ENCODE measurements at places on chromosomes 7 and 10.

- peak; percentile 56 for DNase-seq
Measured at GRCh38 chr10:117007080-117007479, 2.1 kb upstream of the SHTN1 start.

- no peak for DNase-seq
Measured at GRCh38 chr10:24622781-24623301, 100.8 kb downstream of the ARHGAP21 start.

DNA sequence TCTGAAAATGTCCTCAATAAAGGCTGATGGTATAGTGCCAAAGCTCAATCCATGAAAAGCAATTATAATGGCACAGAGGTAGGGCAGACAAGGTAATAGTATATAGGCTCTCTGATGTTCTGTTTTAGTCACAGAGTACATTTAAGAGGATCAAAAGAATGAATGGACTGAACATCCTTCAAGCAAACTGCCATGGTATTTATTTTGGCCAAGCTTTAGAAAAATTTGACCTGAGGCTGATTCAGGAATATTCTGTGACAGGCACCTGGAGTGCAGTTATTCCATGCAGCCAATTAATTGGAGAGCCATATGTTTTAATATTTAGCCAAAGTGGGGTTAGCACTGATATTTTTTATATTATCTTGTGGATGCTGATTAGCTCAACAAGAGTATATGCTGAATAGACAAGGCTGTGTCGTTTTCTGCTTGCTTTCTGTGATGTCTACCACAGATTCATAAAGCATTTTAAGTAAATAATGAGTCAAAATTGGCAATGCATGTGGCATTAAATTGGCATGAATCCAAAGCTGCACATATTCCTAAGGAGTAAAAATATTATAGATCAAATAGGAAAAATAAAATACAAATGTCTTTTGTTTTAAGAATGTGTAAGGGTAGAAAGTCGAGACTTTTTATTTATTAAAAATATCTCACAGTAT is 177.4 kb downstream of the PCLO start:
- DNase-seq: peak; percentile 91

DNA sequence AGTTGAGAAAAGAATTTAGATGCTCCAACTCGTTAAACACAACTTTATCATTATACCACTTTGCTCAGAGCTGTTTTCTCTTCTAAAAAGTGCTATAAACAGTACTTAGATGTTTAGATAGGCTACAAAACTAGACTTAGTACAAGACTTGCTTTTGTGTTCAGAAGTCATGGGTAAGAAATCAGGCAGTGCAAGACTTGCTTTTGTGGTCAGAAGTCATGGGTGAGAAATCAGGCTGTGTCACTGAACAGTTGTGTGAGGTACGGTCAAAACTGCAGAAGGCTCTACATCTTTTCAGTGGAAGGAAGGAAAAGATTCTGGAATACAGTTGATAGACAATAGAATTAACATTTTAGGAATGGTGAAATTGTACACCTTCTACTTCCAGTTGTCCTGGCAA is 239.7 kb downstream of the DNAJB9 start:
- DNase-seq: no peak

- DNase-seq: no peak
Measured at GRCh38 chr10:23197416-23197861, 5.3 kb downstream of the PTF1A start.

- DNase-seq: no peak
Measured at GRCh38 chr10:70799124-70799523, 13.9 kb upstream of the TBATA start.

- DNase-seq: peak; percentile 88
Measured at GRCh38 chr7:96188174-96188581, 133.7 kb downstream of the SLC25A13 start.

DNA sequence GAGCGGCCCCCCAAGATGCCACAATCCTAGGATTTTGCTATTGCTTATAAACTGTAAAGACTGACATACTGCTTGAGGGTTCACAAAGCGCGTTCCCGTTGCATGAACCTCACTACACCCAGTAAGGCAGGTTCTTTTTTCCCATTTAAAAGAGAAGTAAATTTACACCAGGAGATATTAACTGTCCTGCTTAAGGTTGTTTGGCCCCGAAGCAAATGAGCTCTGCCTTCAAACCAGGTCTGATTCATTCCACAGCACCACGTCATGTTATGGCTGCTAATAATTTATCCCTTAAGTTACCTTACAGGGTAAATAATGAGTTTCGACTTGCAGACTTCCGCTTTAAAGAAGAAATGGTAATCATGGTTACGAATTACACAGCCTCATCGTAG is 559 bp upstream of the FKBP14 start:
- peak; percentile 64 for DNase-seq

GRCh38 chr7:151586531-151587260 is 67.0 kb upstream of the RHEB start:
- DNase-seq: no peak

GRCh38 chr10:76309741-76310587 is 878.5 kb downstream of the LRMDA start:
- DNase-seq: no peak

DNA sequence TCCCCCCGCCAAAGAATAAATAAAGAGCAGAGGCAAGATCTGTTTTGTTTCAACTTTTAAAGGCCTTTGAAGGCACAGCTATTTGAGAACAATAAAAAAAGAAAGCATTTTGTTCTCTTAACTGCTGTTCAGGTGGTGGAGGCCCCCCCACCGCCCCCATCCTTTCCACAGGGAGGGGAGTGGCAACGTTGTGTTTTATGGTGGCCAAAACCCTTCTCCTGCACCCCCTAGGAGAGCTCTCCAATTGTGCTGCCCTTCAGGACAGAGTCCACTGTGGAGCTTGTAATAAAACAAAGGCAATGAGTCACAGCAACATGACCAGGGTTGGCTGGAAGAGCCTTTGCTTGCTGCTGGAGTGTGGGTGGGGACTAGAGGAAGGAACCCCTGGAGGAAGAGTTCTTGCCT is 987.9 kb downstream of the KCNMA1 start:
- peak; percentile 25 for DNase-seq

DNA sequence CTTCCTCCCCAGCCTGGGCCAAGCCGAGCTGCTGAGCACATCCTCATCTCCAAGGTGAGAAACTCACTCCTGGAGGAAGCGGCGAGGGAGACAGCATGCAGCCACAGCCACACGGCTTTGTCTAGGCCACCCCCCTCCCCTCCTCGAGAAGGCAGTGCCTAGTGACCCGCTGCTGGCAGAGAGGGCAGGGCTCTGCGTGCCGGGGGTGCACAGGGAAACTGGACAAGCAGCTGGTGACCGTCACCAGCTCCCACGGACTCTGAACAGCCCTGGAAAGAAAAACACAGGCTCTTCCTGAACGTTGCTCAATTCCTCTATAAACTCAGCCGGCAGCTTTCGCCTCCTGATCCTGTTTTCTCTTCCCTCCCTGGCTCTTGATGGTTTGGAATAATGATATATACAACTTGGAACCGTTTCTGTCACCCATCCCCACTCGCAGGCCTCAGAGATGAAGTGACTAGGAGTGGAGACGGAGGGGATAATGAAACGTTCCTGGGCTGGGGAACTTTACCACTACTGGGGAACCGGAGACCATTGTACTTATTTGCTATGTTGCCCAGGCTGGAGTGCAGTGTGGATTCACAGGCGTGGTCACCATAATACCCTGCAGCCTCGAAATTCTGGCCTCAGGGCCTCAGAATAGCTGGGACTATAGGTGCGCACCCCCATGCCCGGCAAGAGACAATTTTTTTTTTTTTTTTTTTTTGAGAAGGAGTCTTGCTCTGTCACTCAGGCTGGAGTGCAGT is 19.3 kb downstream of the PAPOLB start:
- no peak for DNase-seq

DNA sequence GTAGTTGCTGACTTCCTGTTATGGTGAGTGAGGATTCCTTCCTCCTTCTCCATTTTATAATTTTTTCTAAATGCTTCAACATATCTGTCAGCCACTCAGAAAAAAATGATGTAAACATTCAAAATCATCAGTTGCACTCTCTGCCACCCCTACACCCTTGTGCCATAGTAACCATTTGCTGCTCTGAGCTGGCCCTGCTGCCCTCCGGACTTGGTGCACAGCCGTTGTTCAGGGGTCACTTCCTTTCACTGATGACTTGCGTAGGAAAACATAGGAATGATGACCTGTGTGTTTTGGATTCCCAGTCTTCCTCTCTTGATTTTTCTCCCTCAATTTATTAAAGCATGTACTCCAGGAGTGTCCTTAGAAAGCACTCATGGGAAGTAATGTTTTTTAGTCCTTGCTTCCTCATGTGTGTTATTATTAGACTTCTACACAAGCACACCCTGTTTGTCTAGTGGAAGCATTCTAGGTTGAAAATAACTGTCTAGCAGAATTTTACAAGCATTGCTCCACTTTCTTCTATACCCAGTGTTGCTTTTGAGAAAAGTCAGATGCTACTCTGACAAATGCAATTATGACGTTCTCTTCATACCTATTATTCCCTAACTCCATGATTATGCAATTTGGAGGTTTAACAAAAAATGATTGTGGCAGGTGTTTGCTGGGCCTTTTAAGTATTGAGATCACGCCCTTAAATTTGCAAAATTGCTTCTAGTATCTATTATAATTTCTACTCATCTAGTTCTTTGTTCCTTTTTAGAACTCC is 62.6 kb upstream of the MTPN start:
- peak; percentile 47 for DNase-seq

- no peak for DNase-seq
Measured at GRCh38 chr10:42836096-42836495, 53.5 kb downstream of the BMS1 start.

DNA sequence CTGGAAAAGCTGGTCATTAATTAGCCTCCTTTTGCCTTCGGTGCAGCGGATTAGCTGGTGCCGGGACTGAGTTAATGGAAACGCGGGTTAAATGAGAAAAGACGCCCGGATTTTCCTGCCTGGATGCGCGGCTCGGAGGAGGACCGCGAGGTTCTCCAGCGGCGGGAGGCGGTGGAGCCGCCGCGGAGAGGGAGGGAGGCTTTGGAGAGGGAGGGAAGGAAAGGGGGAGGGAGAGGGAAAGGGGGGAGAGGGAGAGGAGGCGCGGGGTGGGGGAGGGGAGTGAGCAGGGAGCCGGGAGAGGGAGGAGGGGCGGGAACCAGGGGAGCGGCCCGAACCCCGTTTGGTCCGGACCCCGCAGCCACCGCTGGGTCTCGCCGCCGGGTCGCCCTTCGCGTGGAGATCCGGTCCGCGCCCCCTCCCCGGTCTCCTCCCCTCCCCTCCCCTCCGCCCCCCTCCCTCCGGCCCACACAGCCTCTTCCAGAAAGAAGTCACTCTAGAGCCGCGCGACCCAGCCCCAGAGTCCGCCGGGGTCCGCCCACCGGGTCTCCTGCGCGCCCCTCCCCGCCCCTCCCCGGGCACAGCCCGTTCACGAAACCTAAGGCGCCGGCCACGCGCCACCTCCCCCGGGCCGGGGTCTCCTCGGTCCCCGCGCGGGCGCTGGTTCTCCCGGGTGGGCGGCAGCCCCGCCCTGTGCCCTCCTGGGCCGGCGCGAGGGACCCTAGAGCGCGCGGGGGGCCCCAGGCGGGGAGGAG is 347.5 kb downstream of the DNAJB6 start:
- DNase-seq: no peak

DNA sequence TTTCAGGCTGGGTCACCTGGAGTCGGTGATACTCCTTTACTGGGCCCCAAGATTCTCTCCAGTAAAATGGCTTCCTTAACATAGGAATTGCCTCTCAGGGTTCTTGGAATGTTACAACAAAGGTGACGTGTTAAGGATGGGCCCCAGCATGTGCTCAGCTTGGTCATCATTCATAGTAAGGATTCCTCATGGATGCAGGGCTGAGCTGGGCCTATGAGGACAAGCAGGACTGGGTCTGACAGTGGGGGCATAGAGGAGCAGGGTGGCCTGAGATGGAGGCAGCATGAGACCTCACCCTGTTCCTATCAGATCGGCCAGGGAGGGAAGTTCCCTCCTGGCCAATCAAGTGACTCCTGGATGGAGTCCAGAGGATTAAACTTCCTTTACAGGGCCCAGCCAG is 12.8 kb upstream of the MBL2 start:
- DNase-seq: no peak

GRCh38 chr10:83432261-83433045 is 706.9 kb upstream of the GHITM start:
- no peak for DNase-seq

- DNase-seq: no peak
Measured at GRCh38 chr7:101436221-101436735, 73.6 kb downstream of the COL26A1 start.

- no peak for DNase-seq
Measured at GRCh38 chr10:108413954-108414353, 1249.4 kb upstream of the SORCS1 start.

GRCh38 chr10:9781666-9782065 is 1236.0 kb upstream of the CELF2 start:
- DNase-seq: no peak

DNA sequence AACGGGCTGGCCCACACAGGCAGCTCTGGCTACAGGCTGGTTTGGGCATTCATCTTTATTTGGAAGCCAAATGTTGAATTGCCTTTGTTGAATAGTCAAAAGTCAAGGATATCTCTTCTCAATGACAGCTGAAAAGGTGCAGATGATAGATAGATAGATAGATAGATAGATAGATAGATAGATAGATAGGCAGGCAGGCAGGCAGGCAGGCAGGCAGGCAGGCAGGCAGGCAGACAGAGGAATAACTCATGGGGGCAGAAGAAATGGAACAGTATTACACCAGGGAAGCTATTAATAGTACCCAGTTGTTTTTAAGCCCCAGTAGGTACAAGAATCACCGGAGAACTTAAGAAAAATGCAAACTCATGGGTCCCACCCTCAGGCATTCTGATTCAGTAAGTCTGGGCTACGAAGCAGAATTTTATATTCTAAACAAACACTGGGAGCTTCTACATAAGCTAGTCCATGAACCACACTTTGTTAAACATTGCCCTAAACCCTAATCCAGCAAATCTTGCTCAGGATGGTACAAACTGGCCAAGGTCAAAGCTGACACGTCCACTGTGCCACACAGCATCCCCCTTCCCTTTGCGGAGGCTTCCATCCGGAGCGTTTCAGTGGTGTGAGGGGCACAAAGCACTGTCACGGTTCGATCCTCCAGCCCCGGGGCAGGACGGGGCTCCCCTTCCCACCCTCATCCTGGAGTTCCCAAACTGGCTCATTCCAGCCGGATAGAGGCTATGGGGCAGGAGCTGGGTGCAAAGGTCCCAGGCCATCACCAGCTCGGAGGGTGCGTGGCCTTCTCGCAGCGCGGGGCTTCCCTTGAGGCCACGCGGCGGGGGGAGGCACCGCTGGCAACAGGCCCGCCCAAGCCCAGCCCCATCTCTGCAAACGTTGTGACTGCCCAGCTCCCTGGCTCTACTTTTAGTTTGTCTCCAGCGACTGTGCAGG is 6.7 kb downstream of the PRKAG2 start:
- DNase-seq: no peak

DNA sequence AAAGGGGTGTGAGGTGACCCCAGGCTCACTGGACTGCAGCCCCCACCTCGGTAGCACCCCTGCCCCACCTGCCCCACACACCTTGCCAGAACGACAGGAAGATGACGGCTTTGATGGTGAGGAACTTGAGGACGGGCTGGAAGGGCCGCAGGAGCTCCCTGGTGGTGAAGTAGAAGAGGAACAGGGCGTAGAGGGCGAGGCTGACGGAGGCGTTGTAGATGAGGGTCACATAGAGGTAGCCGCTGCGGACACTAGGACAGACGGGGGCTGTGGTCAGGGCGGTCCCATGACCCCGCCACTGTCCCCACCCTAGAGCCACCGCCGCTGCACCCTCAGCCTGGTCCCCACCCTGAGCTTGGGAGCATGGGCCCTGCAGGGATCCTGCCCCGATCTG is 7.6 kb downstream of the TMEM184A start:
- no peak for DNase-seq

GRCh38 chr7:142152076-142152475 is 40.6 kb downstream of the MGAM2 start:
- peak; percentile 49 for DNase-seq

Measured in NCI-H69 (cell line).